ENCODE measurements at places on chromosomes 13 and 19. TPM values are rescaled to one million over a fixed set of nuclear protein-coding genes. Genes with fewer than 3 reads are reported as not detected.

RYR1 gene
- total RNA-seq: 3.0 TPM

NXNL1 gene
- not detected for total RNA-seq

ZNF554 gene
- 0.92 TPM for total RNA-seq

CCDC122 gene
- total RNA-seq: 2.9 TPM

ZNF132 gene
- 0.09 TPM for total RNA-seq

ANKLE1 gene
- total RNA-seq: 0.43 TPM

ERICH4 gene
- not detected for total RNA-seq

KMT5C gene
- 3.1 TPM for total RNA-seq

F10 gene
- total RNA-seq: not detected

KIR3DL2 gene
- not detected for total RNA-seq

CCL25 gene
- total RNA-seq: not detected

ADM5 gene
- 6.1 TPM for total RNA-seq

KIR2DL1 gene
- not detected for total RNA-seq

CGB5 gene
- 0.84 TPM for total RNA-seq

Data from A549 treated with ZK216348 at 1 μM for 4 hours (cell line).